Stimulated activated CD4-positive, alpha-beta T cell treated with anti-CD3 and anti-CD28 coated beads, Interleukin-1b, Interleukin-23, amount 100 ng/mL, for 4 hours (primary cell): ENCODE measurements at places on chromosomes 1 and 21.

DNA sequence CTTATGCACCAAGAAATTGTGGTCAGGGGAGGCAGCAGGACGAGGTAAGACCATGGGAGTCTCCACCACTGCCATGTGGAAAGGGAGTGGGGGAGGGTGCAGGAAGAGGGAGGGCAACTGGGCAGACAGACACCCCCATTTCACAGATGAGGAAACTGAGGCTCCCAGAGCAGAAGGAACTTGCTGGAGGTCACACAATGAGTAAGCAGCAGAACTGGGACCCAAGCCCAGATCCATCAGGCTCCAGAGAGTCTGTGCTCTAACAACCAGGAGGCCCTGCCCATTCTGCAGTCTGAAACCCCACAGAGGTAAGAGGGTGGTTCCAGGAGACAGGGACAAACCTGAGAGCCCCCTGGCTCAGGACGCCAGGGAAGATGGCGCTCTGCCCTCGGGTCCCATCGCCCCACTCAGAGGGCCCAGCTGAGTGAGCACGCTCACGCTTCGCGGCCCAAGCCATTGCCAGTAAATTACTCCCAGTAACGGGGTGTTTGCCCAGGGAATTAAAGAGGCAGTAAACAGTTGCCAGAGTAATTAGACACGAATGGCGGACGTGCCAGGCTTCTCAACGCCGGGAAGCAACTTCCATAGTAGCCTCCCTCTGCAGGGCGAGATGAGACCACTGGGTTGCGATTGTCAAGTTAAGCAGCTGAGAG lies 59.2 kb downstream of the MATN1 start:
- no peak for DNase-seq

- DNase-seq = no peak
Measured at GRCh38 chr1:75722966-75723365, 1.5 kb upstream of the ACADM start.

DNA sequence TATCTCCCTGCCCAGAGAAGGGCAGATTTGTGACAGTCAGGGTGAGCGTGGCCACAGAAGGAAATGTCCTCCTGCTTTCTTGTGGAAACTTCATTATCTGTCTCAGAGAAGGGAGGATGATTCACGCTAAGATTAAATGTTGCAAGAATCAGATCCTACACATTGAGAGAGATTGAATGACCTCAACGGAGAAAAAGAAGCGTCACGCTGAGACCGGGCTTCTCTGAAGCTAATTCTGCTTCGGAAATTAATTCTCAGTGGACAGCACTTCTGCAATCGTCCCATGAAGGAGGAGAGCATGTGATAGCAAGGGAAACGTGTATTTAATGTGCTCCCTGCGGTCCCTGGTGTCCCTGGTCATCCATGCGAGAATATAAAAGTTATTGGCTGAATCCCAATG lies 19.8 kb upstream of the C1orf21 start:
- DNase-seq = no peak

DNA sequence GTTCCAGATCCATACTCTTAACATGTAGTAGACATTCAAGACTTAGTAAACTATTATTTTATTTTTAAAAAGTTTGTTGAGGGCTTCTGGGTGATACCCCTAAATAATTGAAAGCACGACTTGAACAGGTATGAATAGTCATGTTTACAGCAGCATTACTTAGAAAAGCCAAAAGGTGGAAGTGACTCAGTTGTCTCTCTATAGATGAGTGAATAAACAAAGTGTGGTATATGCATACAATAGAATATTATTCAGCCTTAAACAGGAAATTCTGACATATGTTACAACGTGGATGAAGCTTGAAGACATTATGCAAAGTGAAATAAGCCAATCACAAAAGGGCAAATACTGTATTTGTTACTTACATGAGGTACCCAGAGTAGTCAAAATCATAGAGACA lies 26.5 kb downstream of the TSNAX start:
- no peak for DNase-seq

DNA sequence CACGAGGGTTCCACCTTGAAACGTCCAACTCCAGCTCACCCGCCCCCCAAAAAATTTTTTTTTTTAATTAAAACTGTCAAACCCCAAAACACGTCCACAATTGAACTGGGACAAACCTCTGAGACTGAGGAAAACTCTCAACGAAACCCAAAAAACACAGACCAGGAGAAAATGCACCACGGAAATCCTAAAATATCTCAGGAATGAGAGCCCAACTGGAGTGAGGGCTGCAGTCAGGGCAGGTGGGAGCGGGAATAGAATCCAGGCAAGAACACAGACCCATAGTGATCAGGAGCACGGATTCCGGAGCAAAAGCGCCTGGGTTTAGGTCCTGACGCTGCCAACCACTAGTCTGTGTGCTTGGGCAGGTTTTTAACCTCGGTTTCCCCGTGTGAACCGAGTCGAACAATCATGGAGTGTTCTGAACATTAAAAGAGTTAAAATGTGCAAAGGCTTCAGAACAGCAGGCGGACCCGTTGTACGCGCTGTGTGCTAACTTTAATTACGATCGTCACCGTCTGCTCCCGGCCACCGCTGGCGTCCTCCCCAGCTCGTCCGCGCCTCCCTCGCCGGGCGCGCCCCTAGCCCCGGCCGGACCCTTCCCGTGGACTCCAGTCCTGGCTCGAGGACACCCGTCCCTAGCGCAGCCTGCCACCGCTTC lies 624 bp downstream of the ARHGAP29 start:
- DNase-seq = no peak

DNA sequence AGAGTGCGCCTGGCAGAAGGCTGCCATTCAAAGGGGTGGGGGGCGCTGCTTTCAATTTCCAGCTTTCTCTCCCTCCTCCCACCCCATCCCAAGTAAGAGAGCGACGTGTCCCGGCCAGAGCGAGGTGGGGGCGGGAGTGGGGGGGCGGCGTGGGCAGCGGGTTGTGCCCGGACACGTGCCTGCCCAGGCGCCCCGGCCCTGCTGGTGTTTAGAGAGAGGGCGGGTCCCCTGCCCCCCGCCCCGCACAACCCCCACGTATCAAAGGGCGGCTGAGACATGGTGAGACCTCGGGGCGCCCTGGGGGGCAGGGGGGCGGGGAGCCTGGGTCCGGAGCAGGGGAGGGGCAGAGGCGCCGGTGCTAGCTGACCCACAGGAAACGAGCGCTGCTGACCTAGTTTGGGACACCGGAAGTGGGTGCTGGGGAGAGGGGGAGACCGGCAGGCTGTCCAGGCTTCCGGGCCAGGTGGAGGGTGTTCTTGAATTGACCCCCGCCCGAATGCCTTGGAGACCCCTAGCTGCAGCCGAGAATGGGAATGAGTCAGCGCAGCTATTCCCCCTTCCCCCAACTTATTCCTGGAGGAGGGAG lies 1.3 kb downstream of the ZBTB7B start:
- DNase-seq = no peak

DNA sequence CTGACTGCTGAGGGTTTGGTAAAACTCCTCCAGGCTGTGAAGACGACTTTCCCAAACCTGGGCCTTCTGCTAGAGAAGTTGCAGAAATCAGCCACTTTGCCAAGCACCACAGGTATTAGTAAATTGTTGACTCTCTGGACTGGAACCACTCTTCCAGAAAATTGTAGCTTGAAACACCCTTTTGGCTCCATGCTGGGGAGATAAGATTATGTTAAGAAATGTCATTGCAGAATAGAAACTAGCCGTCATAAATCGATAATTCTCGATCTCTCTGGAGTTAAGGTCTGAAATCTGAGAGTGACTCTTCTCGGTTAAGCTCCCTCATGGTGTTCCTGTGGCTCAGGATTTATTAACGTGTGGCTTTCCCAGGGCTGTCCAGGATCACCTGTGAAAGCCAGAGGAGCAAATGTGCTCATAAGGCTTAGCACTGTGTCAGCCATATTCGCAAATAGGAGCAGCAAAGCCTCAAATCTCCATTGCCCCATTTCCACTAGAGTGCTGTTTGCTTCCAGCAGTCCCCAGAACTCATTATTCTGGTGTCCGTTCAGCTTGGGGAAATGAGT lies 54.6 kb downstream of the ZBTB40 start:
- no peak for DNase-seq

DNA sequence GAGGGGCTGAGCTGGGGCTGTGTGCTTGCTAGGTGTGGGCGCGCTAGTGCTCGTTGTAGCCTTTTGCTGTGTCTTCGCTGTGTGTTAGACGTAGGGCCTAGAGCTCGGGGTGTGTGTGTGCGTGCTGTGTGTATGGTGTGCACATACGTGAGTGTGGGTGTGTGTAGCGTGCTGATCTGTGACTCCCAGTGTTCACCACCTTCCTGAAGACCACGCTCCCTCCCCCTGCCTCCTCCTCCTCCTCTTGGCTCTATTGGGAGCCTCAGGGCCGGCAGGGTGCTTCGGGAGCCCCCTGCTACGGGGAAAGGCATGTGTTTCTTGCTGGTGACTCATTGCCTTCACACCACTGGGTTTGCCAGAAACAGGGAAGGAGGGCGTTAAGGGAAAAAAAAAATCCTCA lies 9.4 kb upstream of the KCNC4 start:
- DNase-seq = no peak

- no peak for DNase-seq
Measured at GRCh38 chr1:224502459-224503160, 68.0 kb upstream of the WDR26 start.

- DNase-seq = no peak
Measured at GRCh38 chr1:5369223-5369622, 623.0 kb downstream of the NPHP4 start.

DNA sequence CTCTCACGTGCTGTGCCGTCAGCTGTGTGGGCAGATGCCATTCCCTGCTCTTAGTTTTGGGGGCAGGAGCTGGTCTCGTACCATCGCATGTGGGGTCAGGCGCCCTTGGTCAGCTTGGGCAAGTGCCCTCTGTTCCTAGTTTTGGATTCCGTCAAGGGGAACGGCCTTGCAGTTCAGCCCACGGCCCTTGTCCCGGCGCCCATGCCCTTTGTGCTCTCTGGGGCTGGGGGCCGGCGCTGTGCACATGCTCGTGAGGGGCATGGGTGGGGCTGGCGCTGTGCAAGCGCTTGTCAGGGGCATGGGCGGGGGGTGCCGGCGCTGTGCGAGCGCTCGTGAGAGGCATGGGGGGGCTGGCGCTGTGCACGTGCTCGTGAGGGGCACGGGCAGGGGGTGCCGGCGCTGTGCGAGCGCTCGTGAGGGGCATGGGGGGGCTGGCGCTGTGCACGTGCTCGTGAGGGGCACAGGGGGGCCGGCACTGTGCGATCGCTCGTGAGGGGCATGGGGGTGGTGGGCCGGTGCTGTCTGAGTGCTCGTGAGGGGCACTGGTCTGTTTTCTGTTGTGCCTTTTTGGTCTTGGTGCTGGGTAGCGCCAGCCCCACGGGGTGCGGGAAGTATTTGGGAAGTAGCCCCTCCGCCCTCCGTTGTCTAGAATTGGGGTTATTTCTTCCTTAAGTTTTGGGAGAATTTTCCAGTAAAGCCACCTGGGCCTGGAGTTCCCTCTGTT lies 29.5 kb upstream of the DIP2A start:
- DNase-seq = no peak

DNA sequence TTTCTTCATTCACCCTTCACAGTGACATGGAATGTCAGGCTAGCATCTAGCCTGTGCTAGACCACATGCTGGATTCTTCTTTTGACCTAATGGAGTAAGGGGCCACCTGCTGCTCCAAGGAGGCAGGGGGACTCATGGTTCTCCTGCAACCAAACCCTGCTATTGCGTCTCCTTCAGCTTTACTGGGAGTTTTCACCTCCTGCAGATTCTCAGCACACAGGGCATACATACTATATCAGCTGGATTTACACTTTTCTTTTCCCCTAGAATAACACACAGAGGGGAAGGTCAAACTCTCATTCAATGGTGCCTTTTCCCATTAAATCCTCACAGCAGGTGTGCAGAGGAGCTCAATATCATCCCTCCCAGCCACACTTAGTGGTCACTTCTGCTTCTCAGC lies 16.6 kb upstream of the AK5 start:
- DNase-seq = no peak

DNA sequence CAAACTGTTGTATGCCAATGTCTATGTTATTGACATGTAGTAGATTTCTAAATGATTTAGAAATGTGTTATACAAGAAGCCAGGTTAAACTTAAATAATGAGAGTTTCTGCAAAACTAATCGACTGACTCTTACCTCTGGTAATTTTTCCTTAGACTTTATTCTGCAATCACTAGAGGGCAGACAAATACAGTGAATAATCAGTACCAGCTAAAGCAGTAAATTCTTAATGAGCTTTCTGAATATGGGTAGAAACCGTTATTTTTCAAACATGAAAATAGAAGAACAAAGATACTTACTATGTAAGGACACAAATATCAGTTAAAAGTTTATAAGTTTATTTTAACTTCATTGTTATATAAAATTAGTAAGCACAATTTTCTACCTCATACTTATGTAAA lies 97.9 kb upstream of the RGS1 start:
- DNase-seq = no peak

- DNase-seq = no peak
Measured at GRCh38 chr1:36989241-36989640, 45.1 kb downstream of the GRIK3 start.

- DNase-seq = no peak
Measured at GRCh38 chr1:9957726-9958125, 14.5 kb downstream of the NMNAT1 start.

- DNase-seq = peak; percentile 15
Measured at GRCh38 chr1:176206006-176206960, 803 bp downstream of the COP1 start.

DNA sequence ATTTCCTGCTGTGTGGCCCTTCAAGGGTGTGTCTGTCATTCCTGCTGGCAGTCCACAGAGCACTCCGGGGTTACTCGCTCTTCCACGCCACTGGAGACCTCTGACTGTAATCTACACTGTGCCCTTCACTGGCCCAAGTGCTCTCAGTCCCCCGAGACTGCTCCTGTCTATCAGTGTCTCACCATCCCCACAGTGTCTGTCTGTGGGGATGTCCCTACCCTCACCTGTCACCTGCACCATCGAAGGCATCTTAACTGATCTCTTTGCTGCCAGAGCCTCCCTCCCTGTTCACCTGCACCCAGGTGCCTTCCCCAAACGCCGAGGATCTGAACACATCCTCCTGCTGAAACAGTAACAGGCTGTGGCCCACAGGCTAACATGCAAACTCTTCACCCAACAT lies 136.7 kb downstream of the MATN1 start:
- no peak for DNase-seq

- no peak for DNase-seq
Measured at GRCh38 chr1:157988002-157988401, 5.4 kb upstream of the KIRREL1 start.

DNA sequence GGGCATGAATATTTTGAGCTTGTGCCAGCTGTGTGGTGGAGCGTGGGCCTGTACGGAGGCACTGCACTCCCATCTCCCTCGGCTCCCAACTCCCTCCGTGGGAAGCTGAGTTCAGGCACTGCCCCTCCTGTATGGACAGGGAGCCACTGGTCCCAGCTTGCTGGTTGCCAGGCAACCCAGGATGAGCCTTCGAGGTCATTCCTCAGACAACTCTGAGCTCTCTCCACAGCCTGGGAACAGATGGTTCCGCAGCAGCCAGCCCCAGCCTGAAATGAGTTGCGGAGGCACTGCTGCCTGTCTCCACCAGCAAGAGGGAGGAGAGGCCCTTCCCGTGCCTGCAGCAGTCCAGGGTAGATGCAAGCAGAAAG lies 58.4 kb upstream of the TENT5B start:
- DNase-seq = no peak

DNA sequence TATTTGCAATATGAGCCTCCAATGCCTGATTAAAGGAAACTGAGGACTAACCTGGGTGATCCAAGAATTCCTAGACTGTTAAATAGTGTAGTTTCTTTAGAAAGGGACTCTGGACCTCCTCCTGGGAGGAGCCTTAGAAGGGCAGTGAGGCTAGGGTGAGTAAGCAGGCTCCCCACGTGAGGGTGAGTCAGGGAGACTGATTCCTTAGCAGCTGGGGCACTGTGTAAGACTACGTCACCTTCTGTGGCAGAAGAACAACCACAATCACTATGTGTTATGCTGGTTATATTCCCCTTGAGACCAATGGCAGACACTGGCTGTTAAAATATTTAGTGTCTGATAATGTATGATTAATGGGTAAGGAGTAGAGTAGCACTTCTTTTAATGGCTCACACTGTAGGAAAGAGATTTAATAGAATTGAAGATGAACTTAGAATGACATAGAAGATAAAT lies 53.3 kb upstream of the SYT14 start:
- no peak for DNase-seq
